Effector memory CD4-positive, alpha-beta T cell (primary cell): ENCODE measurements at places on chromosomes 5 and 9.

DNA sequence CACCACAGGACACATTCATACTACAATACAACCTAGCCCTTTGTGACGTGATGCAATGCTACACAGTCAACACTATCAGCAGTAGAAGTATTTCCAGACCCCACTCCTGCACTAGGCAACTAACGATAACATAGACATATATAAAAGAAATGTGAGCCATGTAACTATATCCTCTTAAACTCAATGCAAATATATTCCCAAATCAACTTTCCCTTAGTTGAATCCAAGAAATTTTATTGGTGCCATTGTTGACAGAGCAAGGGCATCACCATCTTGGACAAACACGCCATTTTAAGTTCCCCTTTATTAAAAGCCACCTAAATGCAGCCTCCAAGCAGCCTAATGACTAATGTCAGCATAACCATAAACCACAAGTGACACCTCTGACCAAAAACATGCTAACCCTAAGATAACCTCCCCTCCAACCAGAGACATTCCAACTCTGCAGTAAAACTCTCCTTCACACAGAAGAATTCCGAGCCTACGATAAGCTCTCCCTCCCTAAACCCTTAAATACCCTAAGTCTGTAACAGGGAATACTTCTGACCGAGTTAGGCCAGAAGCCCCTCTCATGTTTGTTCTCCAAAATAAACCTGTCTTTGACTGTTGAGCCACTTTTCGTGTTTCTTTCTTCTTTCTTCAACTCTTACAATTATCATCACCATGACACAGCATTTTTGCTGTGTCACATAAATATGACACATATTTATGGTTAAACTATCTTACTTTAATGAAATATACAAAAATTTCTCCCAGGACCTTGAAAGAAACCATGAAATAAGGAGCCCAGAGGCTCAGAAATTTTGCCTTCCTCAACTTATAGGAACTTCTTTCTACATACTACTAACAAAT lies 1497.8 kb downstream of the EFNA5 start:
- DNase-seq, result no peak

DNA sequence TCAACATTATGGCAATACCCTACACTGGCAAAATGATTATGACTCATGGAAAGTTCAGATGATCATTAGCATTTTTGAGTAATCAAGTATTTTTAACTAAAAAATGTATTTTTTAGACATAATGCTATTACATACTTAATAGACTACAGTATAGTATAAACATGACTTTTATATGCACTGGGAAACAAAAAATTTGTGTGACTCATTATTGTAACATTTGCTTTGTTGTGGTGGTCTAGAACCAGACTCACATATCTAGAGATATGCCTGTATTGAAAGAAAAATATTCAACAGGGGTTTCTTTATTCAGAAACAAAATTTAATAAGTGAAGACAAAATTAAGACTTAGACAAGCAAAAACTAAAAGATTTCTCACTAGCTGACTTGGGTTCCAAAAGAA lies 385.3 kb upstream of the RIOK2 start:
- no peak for DNase-seq

DNA sequence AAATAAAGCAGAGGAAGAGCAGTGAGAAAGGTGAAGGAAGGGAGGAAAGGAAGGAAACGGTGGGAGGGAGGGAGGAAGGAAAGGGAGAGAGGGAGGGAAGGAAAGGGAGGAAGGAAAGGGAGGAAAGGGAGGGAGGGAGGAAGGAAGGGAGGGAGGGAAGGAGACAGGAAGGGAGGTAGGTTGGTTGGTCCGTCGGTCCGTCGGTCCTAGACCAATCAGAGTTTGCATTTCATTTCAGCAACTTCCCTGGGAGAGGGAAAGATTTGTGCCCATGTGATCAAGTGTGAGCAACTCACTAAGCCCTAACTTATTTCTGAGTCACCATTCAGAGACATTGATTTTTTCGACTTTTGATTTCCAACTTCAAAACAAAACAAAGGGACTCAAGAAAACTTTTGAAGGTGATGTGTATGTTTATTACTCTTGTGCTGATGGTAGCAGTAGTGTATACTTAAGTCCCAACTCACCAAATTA lies 18.8 kb downstream of the NANS start:
- DNase-seq, result no peak

- no peak for DNase-seq
Observed at GRCh38 chr9:22119522-22120158, 110.5 kb upstream of the CDKN2B start.

- DNase-seq, result no peak
Observed at GRCh38 chr5:138274189-138274853, at the start of gene GFRA3. Gene GFRA3, minus strand, starts transcription at chr5:138274621. Its CDS starts 197 bp downstream, at chr5:138274424.

- no peak for DNase-seq
Observed at GRCh38 chr5:115309751-115310370, 13.4 kb upstream of the CCDC112 start.

GRCh38 chr5:109038209-109038840 lies 290.6 kb downstream of the FER start:
- DNase-seq, result no peak

DNA sequence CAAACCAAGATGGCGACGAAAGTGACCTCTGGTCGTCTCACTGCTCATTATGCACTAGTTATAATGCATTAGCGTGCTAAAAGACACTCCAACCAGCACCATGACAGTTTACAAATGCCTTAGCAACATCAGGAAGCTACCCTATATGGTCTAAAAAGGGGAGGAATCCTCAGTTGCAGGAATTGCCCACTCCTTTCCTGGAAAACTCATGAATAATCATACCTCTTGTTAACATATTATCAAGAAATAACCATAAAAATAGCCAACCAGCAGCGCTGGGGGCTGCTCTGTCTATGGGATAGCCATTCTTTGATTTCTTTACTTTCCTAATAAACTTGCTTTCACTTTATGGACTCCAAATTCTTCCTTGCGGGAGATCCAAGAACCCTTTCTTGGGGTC lies 595.7 kb upstream of the KLF4 start:
- DNase-seq, result no peak

GRCh38 chr5:95907067-95907705 lies 54.5 kb downstream of the ELL2 start:
- DNase-seq, result no peak

GRCh38 chr9:87498046-87498810 lies 561 bp downstream of the DAPK1 start:
- no peak for DNase-seq

DNA sequence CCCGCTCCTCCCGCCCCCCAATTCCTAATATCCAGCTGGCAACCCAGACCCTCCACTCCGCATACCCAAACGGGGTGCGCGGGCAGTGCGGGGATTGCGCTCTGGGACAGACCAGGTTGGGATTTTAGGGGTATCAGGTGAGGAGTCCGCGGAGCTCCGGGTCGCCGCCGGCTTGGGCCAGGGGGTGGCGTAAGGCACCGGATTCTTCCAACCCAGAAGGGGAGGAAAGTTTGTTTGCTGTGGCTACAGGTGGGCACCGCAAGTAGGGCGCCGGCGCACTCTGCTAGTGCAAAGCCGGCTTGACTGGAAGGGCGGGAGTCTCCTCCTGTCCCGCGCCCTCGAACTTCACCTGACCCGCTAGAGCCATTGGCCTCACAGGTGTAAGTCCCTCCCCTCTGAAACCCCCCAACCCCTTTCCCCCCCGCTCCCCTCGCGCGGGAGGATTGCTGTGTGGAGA lies 709 bp downstream of the IQGAP2 start:
- peak; percentile 69 for DNase-seq

- no peak for DNase-seq
Observed at GRCh38 chr5:3346111-3346820, 249.4 kb upstream of the IRX1 start.

- DNase-seq, result no peak
Observed at GRCh38 chr9:20906326-20906725, 125.1 kb downstream of the HACD4 start.

- DNase-seq, result no peak
Observed at GRCh38 chr5:140628711-140629110, 4.3 kb downstream of the CD14 start.

DNA sequence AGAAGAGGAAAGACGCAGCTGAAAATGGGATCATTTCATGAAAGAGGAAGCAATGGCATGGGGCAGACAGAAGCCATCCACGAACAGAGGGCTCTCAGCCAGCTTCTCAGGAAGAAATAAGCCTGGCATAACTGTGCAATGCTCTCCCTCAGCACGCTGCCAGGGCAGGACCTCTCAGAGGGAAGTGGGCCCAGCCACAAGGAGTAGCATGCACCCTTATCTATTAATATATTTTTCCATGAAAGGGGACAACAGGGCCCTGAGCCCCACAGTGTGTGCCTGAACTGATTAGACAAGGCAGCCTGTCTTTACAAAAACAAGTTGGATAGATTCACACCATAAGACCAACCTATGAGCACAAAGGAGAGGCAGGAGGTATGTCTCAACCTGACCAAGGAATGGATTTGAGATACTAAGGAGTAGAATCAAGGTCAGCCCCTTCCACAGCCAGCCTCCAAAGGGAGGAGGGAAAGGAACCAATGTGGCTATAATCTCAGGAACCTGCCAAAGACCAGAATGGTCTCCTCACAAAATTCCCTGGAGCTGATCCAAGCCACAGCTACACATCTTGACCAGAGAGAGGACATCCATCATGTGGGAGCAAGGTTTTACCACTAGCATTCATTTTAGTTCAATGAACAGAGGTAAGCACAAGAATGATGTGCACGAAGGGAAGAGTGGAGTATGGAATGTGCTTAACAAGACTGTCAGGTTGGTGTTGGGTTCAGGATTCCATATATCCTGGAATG lies 154.8 kb downstream of the SIL1 start:
- DNase-seq, result no peak

DNA sequence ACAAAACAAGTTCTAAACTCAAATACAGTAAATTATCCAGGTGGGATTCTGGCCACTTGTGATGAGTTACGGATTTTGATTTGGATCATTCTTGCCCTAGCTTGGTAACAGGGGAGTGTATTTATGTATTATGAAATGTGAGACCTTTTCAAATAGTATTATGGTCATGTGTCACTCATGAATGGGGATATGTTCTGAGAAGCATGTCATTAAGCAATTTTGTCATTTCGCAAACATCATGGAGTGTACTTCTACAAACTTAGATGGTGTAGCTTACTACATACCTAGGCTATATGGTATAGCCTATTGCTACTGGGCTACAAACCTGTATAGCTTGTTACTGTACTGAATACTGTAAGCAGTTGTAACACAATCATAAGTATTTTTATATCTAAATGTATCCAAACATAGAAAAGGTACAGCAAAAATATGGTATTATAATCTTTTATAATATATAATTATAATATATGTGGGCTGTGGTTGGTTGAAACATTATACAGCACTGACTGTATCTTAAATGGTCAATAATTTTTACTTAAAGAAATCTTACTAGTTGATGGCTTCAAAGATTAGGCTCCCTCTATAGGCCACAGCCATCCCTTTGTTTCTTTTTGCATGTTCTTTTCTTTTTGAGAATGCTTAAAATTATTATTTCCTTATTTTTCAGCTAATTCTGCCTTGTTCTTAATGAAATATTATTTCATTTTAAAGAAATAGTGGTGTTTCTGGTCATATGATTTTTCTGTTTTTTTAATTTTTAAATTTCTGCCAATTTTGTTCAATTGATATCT lies 128.4 kb downstream of the MAST4 start:
- DNase-seq, result no peak

GRCh38 chr9:97767891-97768290 lies 70.8 kb upstream of the XPA start:
- no peak for DNase-seq

GRCh38 chr5:143316844-143317631 lies 86.4 kb downstream of the NR3C1 start:
- no peak for DNase-seq

- no peak for DNase-seq
Observed at GRCh38 chr9:134902936-134903335, 14.8 kb downstream of the FCN1 start.

- no peak for DNase-seq
Observed at GRCh38 chr9:126114850-126115460, 211.7 kb upstream of the MVB12B start.

GRCh38 chr9:120730654-120731514 lies 16.6 kb upstream of the MEGF9 start:
- no peak for DNase-seq

DNA sequence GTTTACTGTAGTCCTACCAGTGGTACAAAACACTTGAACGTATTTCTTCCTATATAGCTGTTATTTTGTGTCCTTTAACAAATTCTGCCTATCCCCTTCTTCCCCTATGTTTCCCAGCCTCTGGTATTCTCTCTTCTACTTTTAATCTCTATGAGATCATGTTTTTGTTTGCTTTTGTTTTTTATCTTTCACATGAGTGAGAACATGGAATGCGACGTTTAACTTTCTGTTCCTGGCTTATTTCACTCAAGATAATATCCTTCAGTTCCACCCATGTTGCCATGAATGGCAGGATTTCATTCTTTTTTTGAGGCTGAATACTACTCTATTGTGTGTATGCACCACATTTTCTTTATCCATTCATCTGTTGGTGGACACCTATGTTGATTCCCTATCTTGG lies 634.4 kb upstream of the WWC1 start:
- DNase-seq, result no peak

- DNase-seq, result no peak
Observed at GRCh38 chr5:126514131-126514557, 80.9 kb downstream of the ALDH7A1 start.

DNA sequence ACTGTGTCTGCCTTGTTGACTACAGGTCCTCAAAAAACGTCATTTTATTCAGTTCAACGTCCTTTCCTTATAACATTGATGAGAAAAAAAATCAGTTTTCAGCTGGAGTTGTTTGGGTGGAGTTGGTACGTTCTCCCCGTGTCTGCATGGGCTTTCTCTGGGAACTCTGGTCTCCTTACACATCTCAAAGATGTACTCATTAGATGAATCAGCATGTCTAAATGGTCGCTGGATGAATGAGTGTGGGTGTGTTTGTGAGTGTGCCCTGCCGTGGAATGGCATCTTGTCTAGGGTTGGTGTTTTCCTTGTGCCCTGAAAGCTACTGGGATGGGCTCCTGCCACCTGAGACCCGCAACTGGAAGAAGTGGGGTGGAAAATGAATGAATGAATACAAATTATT lies 30.1 kb downstream of the EGR1 start:
- DNase-seq, result no peak

GRCh38 chr9:79220666-79221065 lies 351.1 kb upstream of the TLE4 start:
- no peak for DNase-seq

- DNase-seq, result no peak
Observed at GRCh38 chr9:92547356-92547755, 11.6 kb upstream of the ECM2 start.

- no peak for DNase-seq
Observed at GRCh38 chr5:171450423-171451331, 31.2 kb downstream of the FGF18 start.

GRCh38 chr9:122200960-122201595 lies 27.7 kb downstream of the LHX6 start:
- no peak for DNase-seq

- DNase-seq, result no peak
Observed at GRCh38 chr5:89686081-89686765, 723.3 kb downstream of the CETN3 start.
